DND-41 (cell line): ENCODE measurements at places on chromosomes 13 and 19.

- no peak for DNase-seq
Measured at GRCh38 chr13:50732712-50733111, 110.8 kb downstream of the DLEU7 start.

DNA sequence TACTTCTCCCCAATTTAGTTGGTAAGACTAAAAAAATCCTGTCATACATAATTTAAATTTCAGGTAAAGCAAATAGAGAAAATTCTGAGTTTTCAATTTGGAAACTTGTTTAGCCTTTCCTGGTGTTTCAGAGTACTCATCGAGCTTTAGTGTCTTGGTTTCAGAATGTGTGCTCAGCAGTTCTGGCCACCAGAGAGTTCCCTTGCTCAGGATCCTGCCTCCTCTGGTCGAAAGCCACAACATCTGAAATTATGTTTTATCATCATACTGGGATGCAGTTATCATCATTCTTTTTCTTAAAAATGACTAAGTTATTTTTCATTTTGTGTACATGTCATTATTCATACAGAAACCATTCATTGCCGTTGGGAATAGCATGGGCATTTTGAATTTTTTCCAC lies 263.2 kb upstream of the SPRY2 start:
- no peak for DNase-seq

- no peak for DNase-seq
Measured at GRCh38 chr13:98226496-98226895, 49.4 kb upstream of the RNF113B start.

- no peak for DNase-seq
Measured at GRCh38 chr13:25806264-25806974, 245.4 kb downstream of the SHISA2 start.

GRCh38 chr19:48878196-48879024 lies 6.2 kb downstream of the PPP1R15A start:
- DNase-seq, result no peak

- no peak for DNase-seq
Measured at GRCh38 chr19:4390017-4390566, 10.3 kb downstream of the SH3GL1 start.

- DNase-seq, result no peak
Measured at GRCh38 chr13:71056581-71056980, 810.4 kb downstream of the DACH1 start.

DNA sequence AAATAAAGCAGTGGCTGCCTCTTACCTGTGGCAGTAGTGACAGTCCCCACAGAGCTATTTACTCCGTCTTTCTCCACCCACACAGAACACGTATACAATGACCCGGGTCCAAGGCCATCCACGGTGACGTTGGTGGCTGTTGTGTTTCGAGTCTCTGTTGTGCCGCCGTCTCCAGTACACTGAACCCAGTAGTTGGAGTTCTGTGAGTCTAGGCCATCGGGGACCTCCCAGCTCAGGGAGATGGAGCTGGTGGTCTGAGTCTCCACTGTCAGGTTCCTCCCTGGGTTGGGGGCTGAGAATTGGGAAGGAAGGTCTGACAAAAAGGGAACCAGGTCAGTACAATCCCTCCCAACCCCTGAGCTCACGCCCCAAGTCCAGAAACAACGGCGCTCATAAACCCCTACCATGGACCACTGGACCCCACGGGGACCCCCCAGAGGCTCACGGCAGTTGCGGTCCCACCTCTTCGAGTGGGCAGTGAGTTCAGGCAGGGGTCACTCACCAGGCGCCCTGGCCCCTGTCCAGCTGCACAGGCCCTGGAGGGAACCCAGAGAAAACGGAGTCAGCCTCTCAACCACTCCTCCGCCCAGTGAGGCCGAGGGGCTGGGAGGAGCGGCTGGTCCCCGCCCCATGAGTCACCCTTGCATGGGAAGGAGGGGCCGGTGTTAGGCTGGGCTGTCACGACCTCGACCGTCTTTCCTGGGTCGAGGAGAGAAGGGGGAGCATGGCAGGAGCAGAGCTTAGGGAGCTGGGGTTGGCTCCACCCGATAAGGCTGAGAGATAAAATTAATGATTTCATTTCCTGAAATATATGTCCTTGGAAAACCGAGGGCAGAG lies 2.4 kb downstream of the PTPRH start:
- peak; percentile 33 for DNase-seq

DNA sequence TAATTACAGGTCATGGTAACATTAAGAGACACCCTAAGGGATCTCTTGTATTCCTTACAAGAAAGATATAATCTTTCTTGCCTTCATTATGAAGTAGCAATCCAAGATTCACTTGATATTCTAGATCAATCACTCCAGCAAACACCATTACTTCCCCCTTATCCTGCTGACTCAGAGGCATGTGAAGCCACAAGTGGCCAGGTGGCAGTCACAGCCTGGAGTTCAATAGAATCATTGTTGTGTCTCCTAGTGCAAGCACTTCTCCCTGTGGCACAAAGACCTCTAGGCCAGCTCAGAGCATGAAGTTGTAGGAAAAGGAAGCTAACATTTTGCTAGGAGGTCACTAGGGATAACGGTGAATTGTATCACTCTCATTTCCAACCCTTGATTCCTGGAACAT lies 864.3 kb upstream of the ATXN8OS start:
- DNase-seq, result no peak

GRCh38 chr19:5364674-5365073 lies 24.1 kb upstream of the PTPRS start:
- DNase-seq, result no peak

GRCh38 chr13:50481936-50482335 lies 361.6 kb downstream of the DLEU7 start:
- no peak for DNase-seq

DNA sequence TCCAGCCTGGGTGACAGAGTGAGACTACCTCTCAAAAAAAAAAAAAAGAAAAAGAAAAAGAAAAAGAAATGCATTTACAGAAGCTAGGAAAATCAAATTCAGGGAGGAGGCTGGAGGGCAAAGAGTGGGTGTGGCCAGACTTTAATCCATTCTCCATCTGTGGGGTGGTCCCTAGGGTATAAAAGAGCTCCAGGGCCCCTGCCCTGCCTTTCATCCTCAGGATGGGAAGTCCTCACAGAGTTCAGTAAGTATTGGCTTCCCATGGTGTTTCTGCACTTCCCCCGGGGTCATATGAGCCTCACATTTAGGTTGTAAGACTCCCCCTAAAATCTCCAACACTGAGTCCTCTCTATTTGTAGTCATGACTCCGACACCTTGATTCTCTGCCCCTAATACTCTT lies 33.0 kb downstream of the DPRX start:
- no peak for DNase-seq

DNA sequence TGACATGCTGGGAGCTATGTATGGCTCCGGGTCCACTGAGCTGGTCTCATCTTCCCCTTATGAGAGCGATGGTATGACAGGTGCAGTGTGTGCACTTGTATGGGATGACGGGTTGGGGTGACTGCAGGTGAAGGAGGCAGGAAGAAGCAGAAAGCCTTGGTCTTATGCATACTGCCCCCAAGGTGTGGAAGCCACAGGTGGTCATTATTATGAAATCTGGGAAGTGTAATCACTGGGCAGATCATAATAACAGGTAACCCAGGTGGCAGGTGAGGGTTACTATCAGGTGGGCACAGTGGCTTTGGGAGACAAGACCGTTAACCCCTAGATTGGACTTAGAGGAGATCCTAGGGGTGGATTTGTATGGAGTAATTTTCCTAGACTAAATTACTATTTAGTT lies 118.0 kb downstream of the RFC3 start:
- DNase-seq, result no peak

GRCh38 chr19:47444388-47444821 lies 25.1 kb upstream of the MEIS3 start:
- DNase-seq, result peak; percentile 67

- DNase-seq, result no peak
Measured at GRCh38 chr19:44702551-44703176, 3.7 kb downstream of the CEACAM16 start.

GRCh38 chr19:6723108-6723618 lies 2.7 kb upstream of the C3 start:
- DNase-seq, result no peak

DNA sequence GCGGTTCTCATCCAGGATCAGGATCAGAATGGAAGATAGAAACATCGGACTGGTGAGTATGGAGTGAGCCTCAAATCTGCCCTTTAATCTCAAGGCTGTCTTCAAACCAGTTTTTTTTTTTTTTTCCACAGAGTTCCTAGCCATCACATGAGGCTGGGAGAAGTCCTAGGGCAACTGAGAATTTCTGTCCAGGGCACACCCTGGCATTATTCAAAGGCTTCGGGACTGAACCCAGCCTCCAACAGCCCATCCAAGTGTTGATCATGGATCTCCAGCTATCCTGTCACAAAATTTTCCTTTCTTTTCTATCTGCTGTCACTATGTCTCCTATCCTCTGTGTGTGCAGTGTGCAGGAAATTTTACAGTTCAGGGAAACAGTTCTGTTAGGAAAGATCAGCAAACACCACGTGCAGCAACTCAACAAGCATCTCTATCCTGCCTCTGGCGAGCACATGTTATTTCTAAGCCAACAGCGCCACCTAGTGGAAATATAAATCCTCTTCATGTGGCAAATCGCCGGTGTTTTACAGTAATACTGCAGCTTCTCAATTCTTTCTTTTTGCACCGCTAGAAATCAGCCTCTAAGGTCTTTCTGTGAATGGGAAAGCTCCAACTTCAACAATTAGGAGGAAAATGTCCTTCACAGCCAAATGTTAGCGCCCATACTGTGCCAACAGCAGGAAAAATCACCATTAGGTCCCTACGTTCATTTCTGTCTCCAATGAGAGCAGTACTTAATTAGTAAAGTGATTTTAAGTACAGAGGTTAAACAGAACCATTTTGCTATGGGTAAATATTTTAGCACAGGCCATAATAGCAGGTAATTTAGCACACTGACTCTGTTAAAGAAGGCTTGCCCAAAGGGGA lies 21.4 kb upstream of the ZNF181 start:
- peak; percentile 59 for DNase-seq

GRCh38 chr19:686589-687297 lies 8.5 kb downstream of the PRSS57 start:
- no peak for DNase-seq

DNA sequence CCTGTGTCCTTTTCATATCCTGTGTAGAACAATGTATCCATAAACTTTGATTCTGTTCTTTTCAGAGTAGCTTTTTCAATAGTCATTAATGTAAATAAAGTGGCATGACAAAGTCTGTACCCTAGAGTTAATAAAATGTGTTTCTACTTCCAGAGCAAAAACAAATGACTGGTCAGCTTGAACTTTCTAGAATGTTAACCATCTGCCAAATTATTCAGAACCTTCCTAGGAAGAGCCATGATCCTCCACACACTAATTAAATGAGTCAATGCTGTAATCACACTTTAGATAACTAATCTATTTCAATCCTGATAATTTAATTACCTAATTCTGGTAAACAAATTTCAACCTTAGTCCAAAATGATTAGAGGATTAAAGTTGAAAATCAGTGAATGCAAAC lies 73.2 kb downstream of the DIAPH3 start:
- no peak for DNase-seq

DNA sequence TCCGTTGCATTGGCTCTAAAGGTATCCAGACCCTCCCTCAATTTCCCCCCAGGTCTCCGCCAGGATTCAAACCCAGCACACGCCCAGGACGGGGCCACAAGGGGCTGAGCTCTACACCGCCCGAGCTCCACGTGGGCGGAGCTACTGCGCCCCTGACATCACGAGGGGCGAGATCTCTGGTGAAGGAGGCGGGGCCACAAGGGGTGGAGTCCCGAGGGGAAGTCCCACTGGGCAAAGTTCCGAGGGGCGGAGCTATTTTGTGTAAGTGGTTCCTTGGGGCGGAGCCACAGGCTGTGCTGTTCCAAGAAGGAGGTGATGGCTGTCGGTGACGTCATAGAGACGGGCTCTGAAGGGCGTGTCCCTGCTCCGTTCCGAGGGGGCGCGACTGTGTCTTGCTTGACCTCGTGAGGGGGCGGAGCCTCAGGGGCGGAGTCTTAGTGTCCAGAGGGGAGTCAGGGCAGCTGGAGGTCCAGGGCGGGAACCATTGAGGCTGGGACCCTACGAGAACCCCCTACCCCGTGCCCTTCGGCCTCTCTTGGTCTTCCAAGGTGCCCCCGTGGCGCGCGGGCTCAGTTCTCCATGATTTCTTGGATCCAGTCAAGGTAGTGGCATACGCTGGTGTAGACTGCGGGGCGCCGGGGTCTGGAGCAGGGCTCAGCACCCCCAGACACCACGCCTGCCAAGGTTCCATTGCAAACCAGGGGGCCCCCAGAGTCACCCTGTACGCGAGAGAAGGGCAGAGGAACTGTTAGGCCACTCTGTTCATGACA lies 1.3 kb upstream of the KLK8 start:
- DNase-seq, result peak; percentile 17

GRCh38 chr13:60931858-60932546 lies 483.6 kb downstream of the PCDH20 start:
- DNase-seq, result no peak

- no peak for DNase-seq
Measured at GRCh38 chr13:97228850-97229521, 6.9 kb downstream of the MBNL2 start.
